HFFc6 (cell line): ENCODE measurements at places on chromosomes 2 and 18.
A peak's percentile ranks its signal among the peaks of the same experiment; 100 is the strongest.

GRCh38 chr18:63244607-63245006 is 75.0 kb downstream of the BCL2 start:
- H3K27me3 ChIP-seq, result peaks cover 32% of the 10 kb centered on the region; the same call in 1 of the 2 replicates
- H3K4me3 ChIP-seq, result no peak overlapping the region
- no peak for DNase-seq

GRCh38 chr2:191023235-191023679 is 9.3 kb upstream of the STAT1 start:
- H3K27me3 ChIP-seq, result no peaks in the 10 kb centered on the region
- H3K27ac ChIP-seq, result no peak overlapping the region
- DNase-seq, result no peak

- no peak overlapping the region for H3K27ac ChIP-seq
- no peak overlapping the region for H3K4me3 ChIP-seq
- no peaks in the 10 kb centered on the region for H3K36me3 ChIP-seq
- no peak for DNase-seq
Observed at GRCh38 chr2:235472443-235472842, 21.4 kb upstream of the AGAP1 start.

DNA sequence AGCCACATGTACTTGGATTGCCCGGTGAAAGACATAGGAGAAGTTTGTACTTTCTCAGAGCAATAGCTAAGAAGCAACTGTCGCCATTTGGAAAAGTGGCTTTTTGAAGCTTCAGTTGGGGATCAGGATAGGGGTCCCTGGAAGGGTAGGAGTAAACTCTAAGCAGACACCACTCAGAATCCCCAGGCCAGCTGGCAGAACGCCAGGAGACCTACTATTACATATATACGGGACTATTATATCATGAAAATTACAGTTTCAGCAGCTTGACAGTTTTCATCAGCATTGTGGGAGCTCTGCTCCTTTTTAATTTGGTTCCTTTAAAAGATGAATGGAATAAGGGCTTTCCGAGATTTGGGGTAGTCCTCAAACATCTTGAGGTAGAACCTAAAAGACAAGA is 54.9 kb downstream of the SRD5A2 start:
- no peak for DNase-seq
- no peaks in the 10 kb centered on the region for H3K36me3 ChIP-seq
- H3K27ac ChIP-seq, result no peak overlapping the region
- H3K4me1 ChIP-seq, result peaks cover 47% of the 10 kb centered on the region

DNA sequence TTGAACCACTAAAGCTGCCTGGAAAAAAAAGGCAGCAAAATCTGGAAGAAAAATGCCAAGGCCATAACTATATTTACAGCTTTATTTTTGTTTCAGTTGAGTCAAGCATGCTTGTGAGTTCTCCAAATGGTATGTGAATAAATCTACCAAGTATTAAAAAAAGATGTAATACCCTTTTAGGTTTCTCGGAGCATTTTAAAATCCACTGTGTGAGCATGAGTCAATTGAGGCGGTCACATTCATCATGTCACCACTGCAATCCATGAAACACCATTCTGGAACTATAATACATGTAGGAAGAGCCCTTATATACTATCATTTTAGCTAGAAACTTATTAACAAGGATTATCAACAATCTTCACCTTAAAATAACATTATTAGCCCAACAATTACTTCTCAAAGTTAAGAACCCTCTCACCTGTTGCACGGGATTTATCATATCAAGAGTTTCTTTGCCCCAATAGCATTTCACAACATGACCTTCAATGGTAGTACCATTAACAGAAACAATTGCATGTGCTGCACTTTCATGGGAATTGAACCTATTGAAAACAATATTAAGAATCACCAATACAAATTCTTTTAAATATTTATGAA is 24.2 kb upstream of the C2orf42 start:
- peaks cover 39% of the 10 kb centered on the region for H3K4me1 ChIP-seq
- DNase-seq, result peak; percentile 92
- peak overlapping the region; percentile 43 for H3K4me3 ChIP-seq
- H3K27me3 ChIP-seq, result no peaks in the 10 kb centered on the region
- H3K27ac ChIP-seq, result peak overlapping the region; percentile 59
